ENCODE measurements at places on chromosomes 6 and 20. TPM values are rescaled to one million over a fixed set of nuclear protein-coding genes. Genes with fewer than 3 reads are reported as not detected.

- no peak for DNase-seq
Measured at GRCh38 chr20:38260025-38260377, 534 bp downstream of the KIAA1755 start.

GRCh38 chr6:157019115-157019641, 242.0 kb downstream of the ARID1B start:
- no peak for DNase-seq

DNA sequence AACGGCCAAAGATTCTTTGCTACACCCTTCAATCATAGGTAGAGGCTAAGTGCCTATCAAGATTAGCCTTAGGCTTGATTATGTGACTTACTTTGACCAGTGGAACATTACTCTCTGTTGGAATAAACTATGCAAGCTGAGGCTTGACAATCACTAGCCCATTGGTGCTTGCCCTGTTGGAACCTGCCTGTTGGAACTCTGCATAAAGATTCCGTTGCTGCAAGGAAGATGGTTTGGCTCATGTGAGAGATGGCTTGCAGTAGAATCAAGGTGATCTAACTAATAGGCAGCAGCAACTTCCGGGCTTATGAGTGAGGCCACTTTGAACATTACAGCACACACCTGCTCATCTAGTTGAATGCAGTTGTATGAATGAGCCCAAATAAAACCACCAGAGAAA, 227.7 kb upstream of the TSHZ2 start:
- no peak for DNase-seq

GRCh38 chr6:139833592-139833991, 459.1 kb upstream of the CITED2 start:
- DNase-seq = no peak

- no peak for DNase-seq
Measured at GRCh38 chr6:7183707-7184106, 75.9 kb downstream of the RREB1 start.

DNA sequence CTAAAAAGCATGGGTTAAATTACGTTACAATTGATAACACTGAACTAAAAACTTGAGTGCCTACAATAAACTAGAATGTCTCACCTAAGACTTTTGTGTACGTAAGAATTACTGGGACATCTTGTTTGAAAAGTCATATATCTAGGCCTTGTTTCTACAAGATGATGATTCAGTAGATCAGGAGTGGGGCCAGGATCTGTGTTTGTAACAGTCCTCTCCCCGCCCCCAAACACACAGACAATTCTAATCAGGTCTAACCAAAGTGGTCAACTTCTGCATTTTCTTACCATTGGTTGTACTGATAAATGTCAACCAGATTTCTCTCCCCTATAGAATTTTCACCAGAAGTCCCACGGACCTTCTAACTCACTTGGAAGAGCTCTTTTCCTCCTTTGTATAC, 56.9 kb downstream of the RAMACL start:
- DNase-seq = no peak

DNA sequence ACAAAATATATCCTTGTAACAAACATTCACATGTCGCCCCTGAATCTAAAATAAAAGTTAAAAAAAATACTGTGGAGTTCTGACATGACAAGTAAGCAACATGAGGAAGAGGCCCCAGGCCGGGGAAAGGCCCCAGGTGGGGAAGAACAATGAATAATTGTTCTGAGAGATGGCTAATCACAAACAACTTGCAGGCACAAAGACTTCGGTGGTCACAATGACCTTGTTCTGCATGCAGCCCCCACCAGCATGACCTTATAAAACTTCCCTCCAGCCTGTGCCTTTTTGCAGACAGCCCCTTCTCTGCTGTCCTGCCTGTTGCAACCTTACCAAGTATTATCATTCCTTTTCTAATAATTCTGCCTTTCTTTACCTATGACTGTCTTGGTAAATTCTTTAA, 95.7 kb upstream of the MYLIP start:
- DNase-seq = no peak

DNA sequence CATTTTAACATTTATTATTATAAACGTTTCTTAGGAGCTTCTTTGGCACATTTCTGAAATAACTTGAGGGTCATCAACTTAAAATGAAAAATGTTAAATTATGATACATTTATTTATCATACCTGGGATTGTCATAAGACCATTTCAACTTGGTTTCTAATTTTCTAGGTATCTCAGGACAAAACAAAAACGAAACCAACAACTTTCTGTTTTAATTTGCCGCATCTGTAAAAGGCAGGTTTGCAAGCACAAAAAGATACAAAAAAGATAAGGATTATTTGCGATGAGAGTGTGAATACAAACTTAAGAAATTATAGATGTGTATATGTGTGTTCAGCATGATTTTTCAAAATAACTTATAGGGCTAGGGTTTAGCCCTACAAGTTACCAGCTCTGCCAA, 395.0 kb upstream of the RUNX2 start:
- DNase-seq = no peak

DNA sequence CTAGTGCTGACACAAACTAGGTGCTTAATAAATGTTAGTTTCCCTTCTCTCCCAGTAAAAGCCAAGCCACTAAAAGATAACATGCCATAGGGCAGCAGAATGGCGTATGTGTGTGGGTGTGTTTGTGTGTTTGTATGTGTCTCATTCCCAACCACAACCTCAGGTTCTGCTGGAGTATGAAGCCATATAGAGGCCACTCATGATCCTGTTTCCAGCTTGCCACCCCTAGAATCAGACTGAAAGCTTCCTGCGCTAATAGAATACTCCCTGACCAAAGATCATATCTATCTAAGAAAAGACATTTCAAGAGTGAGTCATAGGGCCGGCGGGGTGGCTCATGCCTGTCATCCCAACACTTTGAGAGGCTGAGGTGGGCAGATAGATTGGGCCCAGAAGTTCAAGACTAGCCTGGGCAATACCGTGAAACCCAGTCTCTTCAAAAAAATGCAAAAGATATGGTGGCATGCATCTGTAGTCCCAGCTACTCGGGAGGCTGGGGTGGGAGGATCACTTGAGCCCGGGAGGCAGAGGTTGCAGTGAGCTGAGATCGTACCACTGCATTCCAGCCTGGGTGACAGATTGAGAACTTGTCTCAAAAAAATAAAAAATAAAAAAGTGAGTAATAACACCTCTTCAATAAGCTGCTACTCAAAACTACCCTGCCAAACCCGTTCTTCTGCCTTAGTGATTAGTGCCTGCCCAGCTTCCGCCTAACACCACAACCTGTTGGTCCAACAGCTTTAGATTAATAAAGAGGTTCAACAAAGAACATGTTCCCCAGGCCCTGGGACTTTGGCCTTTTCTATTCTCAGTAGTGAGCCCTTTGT, 11.8 kb upstream of the SNRPC start:
- no peak for DNase-seq

The ZBTB22 gene
- 10.9 TPM for total RNA-seq

The UBE2C gene
- total RNA-seq = 11.9 TPM

The PTCHD4 gene
- 2.1 TPM for total RNA-seq

The DDO gene
- total RNA-seq = 1.3 TPM

The SGK2 gene
- 8.3 TPM for total RNA-seq

The MMS22L gene
- 19.9 TPM for total RNA-seq

The PPARD gene
- 7.9 TPM for total RNA-seq

The LPIN3 gene
- total RNA-seq = 15.3 TPM

The CNR1 gene
- total RNA-seq = 1.8 TPM

Data from skin of body (tissue), 3 donors.